ENCODE measurements at places on chromosomes 2 and 18.
A peak's percentile ranks its signal among the peaks of the same experiment; 100 is the strongest.

GRCh38 chr18:627231-627630 lies 30.2 kb upstream of the TYMS start:
- no peak for DNase-seq

- no peak for DNase-seq
Observed at GRCh38 chr18:76474824-76475223, 20.2 kb downstream of the ZNF516 start.

DNA sequence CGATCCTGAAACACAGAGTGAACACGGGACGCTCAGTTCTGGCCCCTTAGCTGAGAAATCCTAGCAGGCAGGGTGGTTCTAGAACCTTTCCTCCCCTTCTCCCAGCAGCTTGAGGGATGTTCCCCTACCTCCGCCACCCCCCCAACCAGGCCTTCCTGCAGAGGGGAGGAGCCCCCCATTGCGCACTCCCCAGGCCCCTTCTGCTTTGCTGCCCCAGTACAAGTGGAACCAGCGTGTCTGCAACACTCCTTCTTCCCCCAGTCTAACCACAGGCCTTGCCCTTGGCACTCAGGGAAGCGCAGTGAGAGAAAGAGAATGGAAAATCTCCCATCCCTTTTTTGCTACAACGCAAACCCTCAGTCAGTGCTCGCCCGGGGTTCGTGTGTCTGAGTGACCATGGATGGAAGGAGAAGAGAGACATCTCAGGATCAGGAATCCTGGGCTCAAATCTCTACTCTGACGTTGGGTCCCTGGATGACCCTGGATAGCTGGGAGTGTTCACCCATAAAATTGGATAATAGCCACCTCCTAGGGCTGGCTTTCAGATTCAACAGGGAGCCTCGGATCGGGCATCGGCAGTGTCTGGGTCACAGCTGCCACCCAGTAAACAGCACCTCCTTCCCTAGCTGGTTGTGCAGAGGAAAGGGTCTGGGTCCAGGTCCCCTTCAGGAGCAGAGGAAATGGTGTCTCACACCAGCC lies 3.7 kb downstream of the NPPC start:
- DNase-seq: no peak

- no peak for DNase-seq
Observed at GRCh38 chr2:26355038-26355995, 8.7 kb upstream of the ADGRF3 start.

DNA sequence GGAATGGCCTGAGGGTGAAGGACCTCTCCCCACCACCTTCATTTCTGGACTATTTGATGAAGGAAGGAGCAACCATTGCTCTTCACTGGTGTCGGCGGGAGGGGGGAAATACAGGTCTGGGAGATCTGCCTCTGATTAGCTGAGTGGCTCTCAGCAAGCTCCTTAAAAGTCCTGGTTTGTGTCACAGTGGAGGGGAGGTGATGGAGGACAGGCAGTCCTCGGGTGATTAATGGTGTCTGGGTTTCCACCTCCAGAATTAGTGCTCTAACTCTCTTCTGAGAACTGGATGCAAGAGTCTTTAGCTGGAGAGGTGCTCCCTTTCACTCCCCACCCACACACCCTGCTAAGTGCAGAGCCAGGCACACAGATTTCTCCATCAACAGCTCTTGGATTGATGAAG lies 83.2 kb downstream of the TTC32 start:
- DNase-seq: no peak

GRCh38 chr2:174327021-174327840 lies 7.5 kb upstream of the SP9 start:
- DNase-seq: no peak

GRCh38 chr2:137178951-137179377 lies 413.6 kb downstream of the THSD7B start:
- no peak for DNase-seq

DNA sequence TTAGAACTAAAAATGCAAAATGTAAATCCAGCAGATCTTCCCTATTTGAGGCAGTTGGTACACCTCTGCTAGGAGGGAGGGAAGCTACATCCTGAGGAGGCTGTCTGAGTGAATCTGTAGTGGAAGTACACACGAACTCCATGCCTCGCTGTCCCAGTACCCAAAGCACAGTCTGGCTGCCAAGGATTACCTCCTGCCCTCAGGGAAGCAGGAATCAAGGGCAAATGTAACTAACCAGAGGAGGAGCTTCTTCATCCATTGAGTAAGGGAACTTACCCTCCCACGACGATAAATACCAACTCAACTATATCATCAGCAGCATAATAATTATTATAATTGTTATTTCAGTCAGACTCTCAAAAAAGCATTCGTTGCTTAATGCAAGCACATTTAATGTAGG lies 2.1 kb downstream of the DHRS9 start:
- DNase-seq: no peak

- DNase-seq: no peak
Observed at GRCh38 chr2:40725950-40726349, 274.1 kb upstream of the SLC8A1 start.

DNA sequence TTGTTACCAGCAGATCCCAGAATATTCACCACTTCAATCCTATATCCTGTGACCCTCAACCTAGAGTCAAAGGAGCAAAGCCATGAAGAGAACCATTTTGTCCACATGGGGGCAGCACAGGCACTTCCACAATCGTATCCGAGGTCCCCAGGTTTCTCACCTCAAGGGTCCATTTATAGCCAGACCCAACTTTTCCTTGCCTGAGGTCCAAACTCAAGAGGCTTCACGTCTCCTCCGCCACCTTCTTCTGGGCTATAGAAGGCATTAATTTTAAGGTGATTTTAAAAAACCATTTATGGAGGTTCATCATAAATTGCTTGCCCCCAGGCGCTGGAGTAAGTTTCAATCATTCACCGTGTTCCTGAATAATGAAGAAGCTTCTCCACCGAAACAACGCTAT lies 111.6 kb upstream of the NABP1 start:
- peak; percentile 70 for DNase-seq

GRCh38 chr2:39153312-39153711 lies 32.5 kb upstream of the SOS1 start:
- no peak for DNase-seq

GRCh38 chr2:137420744-137421143 lies 543.5 kb upstream of the HNMT start:
- DNase-seq: no peak

GRCh38 chr2:17171446-17172049 lies 346.7 kb downstream of the RAD51AP2 start:
- DNase-seq: peak; percentile 30

GRCh38 chr18:34158881-34159690 lies 65.6 kb downstream of the NOL4 start:
- no peak for DNase-seq

- DNase-seq: peak; percentile 14
Observed at GRCh38 chr2:238425979-238426567, 654 bp upstream of the ASB1 start.

DNA sequence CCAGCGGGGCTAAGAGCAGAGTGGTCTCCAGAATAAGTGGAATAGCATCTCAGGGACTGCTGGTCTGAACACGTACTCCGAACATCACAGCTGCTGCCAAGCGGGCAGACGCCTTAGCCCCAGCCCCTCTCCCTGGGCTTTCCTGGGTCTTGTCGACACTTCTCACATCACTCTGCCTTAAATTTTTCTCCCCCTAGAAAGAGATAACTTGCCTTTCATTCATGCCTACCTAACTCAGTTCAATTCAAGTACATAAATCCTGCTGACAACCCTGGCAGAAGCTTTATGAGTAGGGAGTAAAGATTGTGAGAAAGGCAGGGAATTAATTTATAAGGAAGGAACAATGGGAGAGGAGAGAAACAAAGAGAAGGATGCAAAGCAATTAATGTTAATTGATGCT lies 202.9 kb upstream of the TNP1 start:
- no peak for DNase-seq

- DNase-seq: no peak
Observed at GRCh38 chr2:64839844-64840243, 149.4 kb upstream of the SLC1A4 start.

GRCh38 chr2:239012936-239013677 lies 165.2 kb downstream of the TWIST2 start:
- no peak for DNase-seq

DNA sequence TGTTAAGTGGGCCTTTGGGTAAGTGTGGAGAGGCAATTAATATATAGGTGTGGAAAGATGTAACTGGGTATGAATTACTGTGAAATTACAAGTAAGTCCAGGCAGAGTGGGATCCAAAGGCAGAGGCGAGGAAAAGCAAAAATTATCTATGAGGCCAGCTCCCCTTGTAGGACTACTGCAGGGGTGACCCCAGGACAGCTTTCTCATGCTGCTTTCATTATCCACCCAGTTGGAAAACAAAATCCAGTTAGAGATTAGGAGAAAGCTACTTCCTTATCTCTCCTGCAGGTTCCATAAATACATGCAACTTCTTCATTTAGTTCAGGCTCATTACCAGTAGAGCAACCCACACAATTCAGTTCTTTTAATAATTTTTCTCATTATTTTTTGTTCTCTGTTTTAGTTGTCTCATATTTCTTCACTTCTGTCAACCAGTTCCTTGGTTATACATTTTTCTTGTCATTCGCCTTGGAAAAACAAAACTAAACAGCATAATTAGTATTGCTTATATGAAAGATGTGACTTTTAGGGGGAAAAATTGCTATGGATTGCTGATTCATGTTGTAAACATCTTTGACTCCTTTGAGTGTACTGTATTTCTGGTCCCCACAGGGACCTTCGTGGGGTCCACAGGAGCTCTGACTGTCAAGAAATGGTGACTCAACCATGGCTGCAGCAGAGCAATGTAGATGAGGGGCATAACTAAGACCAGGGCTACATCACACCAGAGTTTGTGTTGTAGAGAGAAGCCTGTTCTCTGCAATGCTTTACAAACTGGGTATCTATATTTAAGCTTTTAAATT lies 110.4 kb upstream of the PARD3B start:
- DNase-seq: no peak

- DNase-seq: no peak
Observed at GRCh38 chr2:61631321-61631720, 93.2 kb upstream of the XPO1 start.
